NCI-H1930 (cell line): ENCODE measurements at places on chromosomes 2 and 18.
A peak's percentile ranks its signal among the peaks of the same experiment; 100 is the strongest.

DNA sequence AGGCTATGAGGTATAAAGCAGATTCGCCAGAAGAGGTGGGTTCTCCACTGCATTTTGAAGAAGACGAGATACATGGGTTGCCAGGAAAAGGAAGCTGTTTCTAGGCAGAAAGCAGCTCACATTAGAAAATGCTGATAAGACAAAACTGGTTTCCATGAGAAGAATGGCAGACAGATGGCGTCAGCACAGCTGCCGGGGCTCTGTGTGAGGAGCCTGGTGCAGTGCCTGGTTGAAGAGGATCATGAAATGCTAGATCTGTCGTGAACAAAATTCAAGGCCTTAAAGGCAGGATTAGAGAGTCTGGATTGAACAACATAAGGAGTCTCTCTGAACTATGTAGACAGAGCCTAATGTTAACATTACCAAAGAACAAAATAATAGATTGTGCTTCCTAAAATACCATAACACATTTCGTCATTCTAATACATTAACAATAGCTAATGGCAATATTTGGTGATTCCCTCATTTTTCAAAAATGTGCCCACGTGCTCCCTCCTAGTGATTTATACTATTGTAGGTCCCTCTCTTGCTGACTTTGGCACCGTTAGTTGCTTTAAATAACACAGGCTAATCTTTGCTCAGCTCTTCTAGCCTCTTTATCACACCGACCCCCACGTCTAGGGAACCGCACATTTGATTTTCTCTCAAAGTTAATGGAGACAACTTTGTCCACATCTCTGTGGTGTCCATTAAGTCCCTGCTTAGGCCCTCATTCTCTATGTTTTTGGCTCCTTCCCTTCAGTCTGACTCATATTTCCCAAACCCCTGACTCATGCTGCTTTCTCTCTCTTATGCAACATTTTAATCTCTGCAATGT, 38.2 kb downstream of the EFEMP1 start:
- DNase-seq, result no peak

- DNase-seq, result no peak
Measured at GRCh38 chr18:6785001-6785400, 55.5 kb downstream of the ARHGAP28 start.

- no peak for DNase-seq
Measured at GRCh38 chr2:100862081-100862480, 42.1 kb downstream of the NPAS2 start.

GRCh38 chr2:74741629-74742028, 87.6 kb downstream of the SEMA4F start:
- no peak for DNase-seq

- DNase-seq, result no peak
Measured at GRCh38 chr2:61291851-61292575, 130.0 kb downstream of the C2orf74 start.

GRCh38 chr2:231394211-231395141, 1.0 kb upstream of the B3GNT7 start:
- DNase-seq, result no peak

DNA sequence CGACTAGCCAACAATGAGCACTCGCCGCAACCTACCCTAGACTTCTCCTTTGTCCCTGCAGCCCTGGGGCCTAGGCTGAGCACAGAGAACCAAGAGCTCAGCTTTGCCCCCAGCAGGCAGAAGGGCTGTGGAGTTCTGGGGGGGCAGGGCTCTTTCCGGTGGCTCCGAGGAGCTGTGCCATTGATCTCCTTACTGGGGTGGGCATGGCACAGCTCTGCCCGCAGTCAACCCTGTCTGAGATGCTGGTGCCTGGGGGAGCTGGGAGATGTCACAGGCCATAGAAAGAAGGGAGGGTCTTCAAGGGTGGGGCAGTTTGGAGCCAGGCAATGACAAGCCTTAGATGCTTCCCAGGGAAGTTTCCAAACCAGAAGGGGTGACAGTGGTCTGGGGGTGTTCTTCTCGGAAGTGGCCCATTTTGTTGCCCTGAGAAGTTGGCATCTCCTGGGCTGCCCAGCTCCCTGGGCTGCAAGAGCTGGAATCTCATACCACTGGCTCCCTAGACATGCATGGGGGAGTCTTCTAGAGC, 14.1 kb upstream of the GPR55 start:
- no peak for DNase-seq

DNA sequence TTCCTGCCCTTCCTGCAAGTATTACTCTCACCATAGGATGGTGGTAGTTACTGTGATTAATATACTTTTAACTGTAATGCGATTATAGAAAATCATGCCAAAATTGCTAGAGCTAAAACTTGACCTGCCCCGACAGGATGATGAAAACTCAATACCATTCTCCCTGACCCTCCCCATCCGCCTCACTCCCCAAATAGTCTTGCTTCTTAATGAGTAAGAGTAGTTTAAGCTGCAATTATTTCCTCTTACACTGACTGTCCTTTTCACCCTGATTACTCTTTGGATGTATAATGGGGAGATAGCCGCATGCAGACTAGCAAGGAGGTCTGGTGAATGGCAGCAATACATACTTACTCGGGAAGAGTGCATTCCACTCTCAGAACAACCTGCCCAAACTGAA, 269.6 kb upstream of the SIX3 start:
- DNase-seq, result no peak

- DNase-seq, result no peak
Measured at GRCh38 chr2:148981324-148981723, 57.2 kb upstream of the LYPD6B start.

DNA sequence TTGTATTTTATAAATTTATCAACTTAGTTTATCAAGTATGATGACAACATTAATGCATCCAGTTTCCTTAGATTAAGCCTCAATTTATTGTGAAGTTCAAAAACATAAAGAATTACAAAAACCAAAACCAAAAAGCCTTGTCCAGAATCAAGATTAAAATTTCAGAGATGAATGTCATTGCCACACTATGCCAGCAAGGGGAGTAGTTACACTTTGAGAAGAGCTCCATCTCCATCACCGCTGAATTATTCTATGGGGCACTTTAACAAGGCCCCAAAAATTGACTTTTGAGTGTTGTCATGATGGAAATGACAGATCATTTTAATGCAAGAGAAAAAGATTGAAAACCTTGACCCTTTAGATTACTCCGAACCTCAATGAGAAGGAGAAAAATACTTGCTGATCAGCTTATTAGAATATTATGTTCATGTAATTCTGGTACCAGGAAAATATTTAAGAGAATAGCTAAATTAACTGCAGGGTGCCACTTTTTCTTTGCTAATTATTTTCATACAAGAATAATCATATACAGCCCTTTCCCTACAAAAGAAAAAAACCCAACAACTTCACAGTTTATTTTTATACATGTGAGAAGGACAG, 152.5 kb upstream of the AQP4 start:
- peak; percentile 14 for DNase-seq

- DNase-seq, result no peak
Measured at GRCh38 chr2:147182260-147182659, 662.6 kb upstream of the ACVR2A start.

DNA sequence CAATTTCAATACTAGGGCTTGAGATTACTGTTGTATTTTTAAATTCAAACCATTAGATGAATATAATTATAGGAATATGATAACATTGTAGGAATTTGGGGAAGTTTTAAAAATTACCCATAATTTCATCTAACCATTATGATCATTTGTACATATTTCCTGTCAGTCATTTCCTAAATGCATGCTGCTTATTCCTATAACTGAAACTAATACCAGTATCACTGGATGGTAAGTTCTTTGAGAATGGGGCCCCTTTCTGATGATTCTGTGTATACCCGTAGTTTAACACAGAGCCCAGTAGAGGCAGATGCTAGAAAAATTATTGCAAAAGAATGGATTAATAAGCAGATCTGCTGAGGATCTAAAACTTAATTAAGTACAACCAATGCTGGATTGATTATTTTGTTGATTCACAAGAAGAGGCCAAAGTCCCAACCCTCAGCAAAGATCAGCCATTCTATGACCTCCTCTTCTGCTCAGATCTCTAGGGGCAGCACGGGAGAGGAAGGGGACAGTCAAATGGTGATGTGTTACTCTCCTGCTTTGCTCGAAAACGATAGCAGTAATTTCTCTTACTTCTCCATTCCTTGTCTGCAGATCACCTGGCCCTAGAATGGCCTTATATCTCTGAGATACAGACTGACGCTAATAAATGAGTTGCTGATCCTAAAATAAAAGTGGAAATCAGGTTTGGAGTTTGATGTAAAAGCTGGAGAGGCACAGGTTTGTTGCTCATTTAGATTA, 69.5 kb upstream of the PELI1 start:
- DNase-seq, result no peak
